ENCODE measurements at places on chromosomes 1 and 21. TPM values are rescaled to one million over a fixed set of nuclear protein-coding genes. Genes with fewer than 3 reads are reported as not detected.

CDCA8 gene
- total RNA-seq, result 7.9 TPM

CYP4A22 gene
- not detected for total RNA-seq

COL11A1 gene
- total RNA-seq, result 0.14 TPM

TFAP2E gene
- total RNA-seq, result 0.17 TPM

PLA2G2A gene
- total RNA-seq, result not detected

PADI4 gene
- not detected for total RNA-seq

LCE1F gene
- total RNA-seq, result 20.7 TPM

SIPA1L2 gene
- 19.8 TPM for total RNA-seq

S100A9 gene
- 606 TPM for total RNA-seq

DCST2 gene
- total RNA-seq, result 0.33 TPM

C1orf50 gene
- 4.0 TPM for total RNA-seq

DNM3 gene
- 3.0 TPM for total RNA-seq

CFAP126 gene
- not detected for total RNA-seq

TFF2 gene
- not detected for total RNA-seq

TRIM46 gene
- total RNA-seq, result 2.5 TPM

OR14K1 gene
- total RNA-seq, result not detected

COL24A1 gene
- total RNA-seq, result not detected

MRPL20 gene
- total RNA-seq, result 119 TPM

F3 gene
- 994 TPM for total RNA-seq

PERM1 gene
- not detected for total RNA-seq

RBP7 gene
- total RNA-seq, result not detected

AMPD1 gene
- not detected for total RNA-seq

SLAMF7 gene
- total RNA-seq, result 0.17 TPM

SPRR1B gene
- total RNA-seq, result 328 TPM

TNFRSF4 gene
- total RNA-seq, result not detected

CR1 gene
- total RNA-seq, result not detected

MT1HL1 gene
- not detected for total RNA-seq

ST3GAL3 gene
- 10.7 TPM for total RNA-seq

PCP4 gene
- total RNA-seq, result not detected

HSPA6 gene
- 0.45 TPM for total RNA-seq

DCST1 gene
- not detected for total RNA-seq

CD160 gene
- not detected for total RNA-seq

OR2T12 gene
- not detected for total RNA-seq

DTL gene
- 24.6 TPM for total RNA-seq

NECAP2 gene
- total RNA-seq, result 75.8 TPM

OR10K1 gene
- not detected for total RNA-seq

GLIS1 gene
- not detected for total RNA-seq

AMY2B gene
- total RNA-seq, result 7.3 TPM

MMEL1 gene
- not detected for total RNA-seq

LIPI gene
- total RNA-seq, result not detected

SLC44A3 gene
- 4.4 TPM for total RNA-seq

HOOK1 gene
- total RNA-seq, result 3.8 TPM

ANGPTL3 gene
- total RNA-seq, result not detected

FMO2 gene
- 0.17 TPM for total RNA-seq

SLAMF9 gene
- total RNA-seq, result not detected

RUNX3 gene
- 2.8 TPM for total RNA-seq

S100A8 gene
- 4.0 TPM for total RNA-seq

TMPRSS2 gene
- total RNA-seq, result not detected
